ENCODE measurements at places on chromosomes 7 and 10.

DNA sequence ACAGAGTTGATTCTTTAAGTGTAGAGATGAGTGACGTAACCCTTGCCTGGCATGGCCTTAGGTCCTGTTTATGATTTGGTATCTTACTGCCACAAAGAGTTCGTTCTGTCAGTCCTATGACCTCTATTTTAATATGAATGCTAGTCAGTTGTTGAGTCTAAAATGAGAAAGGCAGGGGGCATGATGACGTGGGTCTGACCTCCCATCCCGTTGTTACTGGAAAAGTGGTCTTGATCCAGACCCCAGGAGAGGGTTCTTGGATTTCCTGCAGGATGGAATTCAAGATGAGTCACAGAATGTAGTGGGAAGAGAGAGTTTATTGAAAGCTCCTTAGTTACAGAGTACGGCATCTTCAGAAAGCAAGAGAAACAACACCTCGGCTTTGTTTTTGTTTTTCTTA lies 317.0 kb upstream of the COBL start:
- DNase-seq: no peak

GRCh38 chr7:157019718-157020451 lies 9.4 kb upstream of the MNX1 start:
- DNase-seq: no peak

- DNase-seq: no peak
Measured at GRCh38 chr10:92244796-92245195, 46.1 kb downstream of the CPEB3 start.

- DNase-seq: no peak
Measured at GRCh38 chr7:132149436-132150304, 426.6 kb downstream of the PLXNA4 start.

DNA sequence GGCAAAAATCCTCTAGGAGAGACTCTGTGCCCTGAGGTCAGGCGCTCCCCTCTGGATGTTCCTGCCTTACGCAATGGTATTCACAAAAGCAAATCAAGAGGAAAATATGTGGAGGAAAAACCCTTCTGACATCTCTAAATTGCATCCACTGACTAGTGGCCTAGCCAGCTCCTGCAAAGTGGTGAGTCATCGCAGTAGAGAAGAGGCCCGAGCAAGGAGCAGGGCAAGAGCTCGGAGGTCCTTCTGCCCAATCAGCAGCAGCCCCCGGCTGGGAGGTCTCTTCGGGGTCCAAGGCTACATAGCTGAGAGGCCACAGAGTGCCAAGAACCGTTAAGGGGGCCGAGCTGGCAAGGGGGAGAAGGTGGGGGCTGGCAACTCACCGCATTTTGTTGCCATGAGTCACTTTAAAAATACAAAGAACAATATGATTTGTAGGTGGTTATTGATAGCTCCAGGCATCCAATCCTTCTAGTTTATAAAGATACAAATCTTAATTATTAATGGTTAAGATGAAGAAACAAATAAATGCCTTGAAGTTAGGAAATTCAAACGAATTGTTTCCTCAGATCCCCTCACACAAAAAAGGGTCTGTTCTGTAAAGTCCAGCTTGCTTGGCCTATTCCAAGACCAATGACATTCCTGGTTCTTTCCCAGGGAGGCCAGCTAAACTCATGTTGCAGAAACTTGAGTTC lies 161.6 kb downstream of the PKD1L1 start:
- DNase-seq: no peak

DNA sequence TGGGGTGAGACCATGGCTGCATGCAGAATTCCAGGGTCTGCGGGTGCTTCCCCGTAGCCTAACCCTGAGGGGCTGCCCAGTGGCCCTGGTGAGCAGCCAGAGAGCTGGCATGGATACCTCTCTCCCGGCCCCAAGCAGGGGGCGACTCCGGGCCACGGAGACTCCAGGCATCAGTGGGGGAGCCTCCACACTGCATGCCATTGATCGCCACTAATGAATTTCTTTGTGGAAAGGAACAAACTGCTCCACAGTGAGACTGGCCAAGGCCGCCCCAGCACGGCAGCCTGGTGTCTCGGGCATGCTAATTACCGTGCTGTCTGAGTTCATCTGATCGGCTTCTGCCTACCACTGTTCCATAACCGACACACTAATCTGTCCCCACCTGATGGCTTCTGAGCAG lies 184.4 kb downstream of the GRID1 start:
- no peak for DNase-seq

- DNase-seq: no peak
Measured at GRCh38 chr7:3193379-3194120, 107.5 kb upstream of the SDK1 start.

DNA sequence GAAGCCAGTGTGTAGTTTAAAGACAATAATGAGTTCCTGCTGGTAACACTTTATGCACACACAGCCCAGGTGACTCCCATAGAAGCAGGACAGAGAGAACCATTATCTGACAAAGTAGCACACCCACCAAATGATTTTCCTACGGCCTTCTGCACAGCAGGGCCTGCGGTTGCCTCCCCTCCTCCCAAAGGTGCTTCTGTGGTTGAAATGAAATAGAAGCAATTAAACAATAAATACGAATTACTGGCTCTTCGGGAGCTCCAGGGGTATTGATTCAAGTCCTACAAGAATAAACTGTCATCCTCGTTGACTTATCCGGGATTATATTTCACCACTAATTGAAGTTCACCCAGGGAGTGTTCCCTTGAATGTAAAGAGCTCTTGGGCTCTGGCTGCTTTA lies 172.1 kb downstream of the ACTR3B start:
- DNase-seq: no peak

GRCh38 chr7:38280707-38281106 lies 7.3 kb upstream of the TARP start:
- no peak for DNase-seq

DNA sequence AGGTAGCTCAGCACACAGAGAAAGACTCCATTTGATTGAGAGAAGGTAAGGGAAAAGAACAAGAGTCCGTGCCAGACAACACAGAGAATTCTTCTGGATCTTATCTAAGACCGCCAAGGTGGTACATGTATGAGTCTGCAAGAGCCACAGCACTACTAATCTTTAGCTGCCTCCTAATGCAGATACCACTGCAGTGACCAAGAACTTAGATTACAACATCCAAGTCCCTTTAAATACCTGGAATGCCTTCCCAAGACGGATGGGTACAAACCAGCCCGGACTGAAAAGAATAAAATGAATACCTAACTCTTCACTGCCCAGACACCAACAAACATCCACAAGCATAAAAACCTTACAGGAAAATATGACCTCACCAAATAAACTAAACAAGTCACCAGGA lies 33.3 kb downstream of the TFEC start:
- DNase-seq: no peak

- DNase-seq: no peak
Measured at GRCh38 chr7:112266595-112267270, 60.2 kb downstream of the ZNF277 start.

DNA sequence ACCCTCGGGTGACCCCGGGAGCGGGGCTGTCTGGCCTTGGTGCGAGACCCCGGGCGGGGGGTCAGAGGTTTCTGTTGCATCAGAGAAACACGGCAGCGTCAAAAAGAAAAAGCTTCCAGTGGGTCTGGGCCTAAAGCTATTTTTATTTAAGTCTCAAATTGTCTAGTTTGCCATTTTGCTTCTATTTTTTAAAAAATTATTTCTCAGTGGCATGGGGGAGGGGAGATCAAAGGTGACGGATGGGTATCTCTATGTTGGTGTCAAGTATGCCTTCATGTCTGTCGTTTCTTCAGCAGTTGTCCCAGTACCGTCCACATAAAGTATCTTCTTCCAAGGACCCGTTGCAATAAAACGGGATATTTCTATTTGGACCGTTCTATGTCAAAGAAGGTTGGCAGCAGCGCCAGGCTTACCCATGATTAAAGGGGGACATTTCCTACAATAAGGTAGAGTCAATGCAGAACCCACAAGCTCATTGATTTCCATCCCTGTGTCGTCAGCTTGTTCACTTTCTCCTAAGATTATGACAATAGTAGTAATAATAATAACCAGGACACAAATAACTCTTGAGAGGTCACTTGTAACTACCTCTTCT lies 26.0 kb upstream of the VAX1 start:
- no peak for DNase-seq
